Natural killer cell (primary cell): ENCODE measurements at places on chromosomes 1 and 21.

DNA sequence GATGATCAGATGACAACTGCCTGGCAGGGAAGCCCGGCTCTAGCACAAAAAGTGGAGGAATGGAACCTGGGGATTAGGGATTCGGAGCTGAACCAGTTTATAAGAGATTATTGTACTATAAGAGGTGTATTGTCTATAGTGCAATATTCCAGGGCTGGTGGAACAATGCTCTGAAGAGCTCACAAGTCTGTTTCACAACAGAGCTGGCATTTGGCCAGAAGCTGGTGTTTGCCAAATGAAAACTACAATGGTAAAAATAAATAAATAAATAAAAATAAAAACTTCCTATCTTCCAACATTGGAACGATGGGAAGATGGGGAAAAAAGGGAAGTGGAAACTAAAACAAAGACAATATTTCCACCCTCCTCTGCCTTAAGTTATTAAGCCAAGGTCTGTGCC lies 73.5 kb downstream of the CHODL start:
- no peak for DNase-seq

GRCh38 chr1:219746141-219746540 lies 133.2 kb upstream of the ZC3H11B start:
- DNase-seq: no peak

- DNase-seq: peak; percentile 45
Measured at GRCh38 chr1:157723157-157723556, 22.6 kb upstream of the FCRL3 start.

- no peak for DNase-seq
Measured at GRCh38 chr1:151855933-151856332, 2.4 kb upstream of the THEM5 start.

DNA sequence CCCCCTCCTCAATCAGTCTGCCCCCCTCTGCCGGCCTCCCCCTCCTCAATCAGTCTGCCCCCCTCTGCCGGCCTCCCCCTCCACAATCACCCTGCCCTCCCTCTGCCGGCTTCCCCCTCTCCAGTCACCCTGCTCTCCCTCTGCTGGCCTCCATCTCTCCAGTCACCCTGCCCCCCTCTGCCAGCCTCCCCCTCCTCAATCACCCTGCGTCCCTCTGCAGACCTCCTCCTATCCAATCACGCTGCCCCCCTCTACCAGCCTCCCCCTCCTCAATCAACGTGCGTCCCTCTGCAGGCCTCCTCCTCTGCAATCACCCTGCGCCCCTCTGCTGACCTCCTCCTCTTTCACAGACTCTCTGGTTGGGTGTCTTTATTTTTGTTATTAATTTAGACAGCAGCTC lies 11.5 kb upstream of the C1orf198 start:
- DNase-seq: no peak

- no peak for DNase-seq
Measured at GRCh38 chr1:47906009-47906432, 91.2 kb downstream of the TRABD2B start.

GRCh38 chr1:224615861-224616755 lies at the start of gene CNIH3:
Gene CNIH3, plus strand, starts transcription at chr1:224616317. Its CDS starts 858 bp downstream, at chr1:224617175.
- DNase-seq: peak; percentile 63

- no peak for DNase-seq
Measured at GRCh38 chr1:59415881-59416280, 119.0 kb downstream of the FGGY start.

DNA sequence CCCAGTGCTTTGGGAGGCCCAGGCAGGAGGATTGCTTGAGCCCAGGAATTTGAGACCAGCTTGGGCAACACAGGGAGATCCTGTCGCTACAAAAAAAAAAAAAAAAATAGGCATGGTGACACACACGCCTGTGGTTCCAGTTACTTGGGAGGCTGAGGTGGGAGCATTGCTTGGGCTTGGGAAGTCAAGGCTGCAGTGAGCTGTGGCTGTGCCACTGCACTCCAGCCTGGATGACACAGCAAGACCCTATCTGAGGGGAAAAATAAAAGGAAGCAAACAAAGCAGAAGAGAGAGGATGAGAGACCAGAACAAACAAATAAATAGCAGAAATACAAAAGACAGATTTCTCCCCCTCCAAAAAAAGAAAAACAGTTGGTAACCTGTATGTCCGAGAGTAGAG lies 34.0 kb downstream of the MTF2 start:
- no peak for DNase-seq

DNA sequence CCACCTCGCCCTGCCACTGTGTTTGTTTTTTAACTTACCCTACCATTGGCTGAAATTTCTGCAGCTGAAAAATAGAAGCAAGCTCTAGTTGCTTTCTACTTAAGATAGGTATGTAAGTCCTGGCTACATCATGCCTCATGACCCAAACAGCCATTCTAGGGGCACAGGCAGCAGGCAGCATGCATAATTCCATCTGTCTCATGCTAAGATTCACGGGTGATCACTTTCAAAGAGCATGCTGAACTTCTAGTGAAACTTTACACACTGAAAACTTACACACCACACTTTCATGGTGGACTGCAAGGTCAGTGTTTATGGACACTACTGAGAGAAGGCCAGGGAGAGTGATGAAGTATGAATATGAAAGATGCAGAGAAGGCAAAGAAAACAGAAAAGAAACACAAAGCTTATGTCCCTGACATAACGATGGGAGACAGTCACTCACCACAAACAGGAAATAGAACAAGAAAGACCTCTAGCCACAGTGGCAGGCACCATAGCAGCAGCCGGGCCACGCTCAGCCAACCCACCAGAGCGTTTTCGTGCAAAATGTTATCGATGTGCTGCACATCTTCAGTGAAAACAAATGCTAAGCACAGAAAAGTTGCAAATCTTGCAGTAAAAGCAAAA lies 102.3 kb upstream of the TIAM1 start:
- DNase-seq: peak; percentile 66

DNA sequence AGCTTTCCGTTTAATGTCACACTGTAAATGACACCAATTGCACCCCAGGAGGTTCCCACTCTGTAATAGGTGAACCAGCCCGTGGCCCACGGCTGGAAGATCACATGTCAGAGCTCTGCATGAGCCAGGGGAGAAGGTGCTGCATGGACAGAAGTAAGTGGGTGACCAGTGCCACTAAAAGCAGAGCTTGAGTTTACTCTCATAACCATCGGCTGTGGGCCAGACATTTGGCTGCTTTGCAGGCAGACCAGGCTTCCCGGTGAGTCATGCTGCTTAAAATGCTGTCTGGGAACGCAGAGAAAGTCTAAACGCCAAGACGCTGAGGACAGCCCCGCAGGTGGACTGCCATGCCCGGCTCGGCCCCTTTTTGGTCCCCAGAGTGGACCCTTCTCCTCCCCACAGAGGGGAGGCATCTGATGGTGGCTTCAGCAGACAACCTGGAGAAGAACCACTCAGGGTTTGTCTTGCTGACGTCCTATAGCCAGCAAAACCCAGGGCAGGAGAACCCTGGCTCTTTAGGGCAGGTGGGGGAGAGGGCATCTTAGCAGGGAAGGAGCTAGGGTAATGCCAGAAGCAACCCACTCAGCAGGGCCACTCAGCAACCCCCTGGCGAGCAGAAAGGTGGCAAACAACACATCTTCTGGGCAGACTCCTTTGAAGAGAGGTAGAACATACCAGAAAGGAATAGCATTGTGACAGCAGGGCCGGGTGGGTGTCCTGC lies 7.3 kb downstream of the KIAA2013 start:
- no peak for DNase-seq

DNA sequence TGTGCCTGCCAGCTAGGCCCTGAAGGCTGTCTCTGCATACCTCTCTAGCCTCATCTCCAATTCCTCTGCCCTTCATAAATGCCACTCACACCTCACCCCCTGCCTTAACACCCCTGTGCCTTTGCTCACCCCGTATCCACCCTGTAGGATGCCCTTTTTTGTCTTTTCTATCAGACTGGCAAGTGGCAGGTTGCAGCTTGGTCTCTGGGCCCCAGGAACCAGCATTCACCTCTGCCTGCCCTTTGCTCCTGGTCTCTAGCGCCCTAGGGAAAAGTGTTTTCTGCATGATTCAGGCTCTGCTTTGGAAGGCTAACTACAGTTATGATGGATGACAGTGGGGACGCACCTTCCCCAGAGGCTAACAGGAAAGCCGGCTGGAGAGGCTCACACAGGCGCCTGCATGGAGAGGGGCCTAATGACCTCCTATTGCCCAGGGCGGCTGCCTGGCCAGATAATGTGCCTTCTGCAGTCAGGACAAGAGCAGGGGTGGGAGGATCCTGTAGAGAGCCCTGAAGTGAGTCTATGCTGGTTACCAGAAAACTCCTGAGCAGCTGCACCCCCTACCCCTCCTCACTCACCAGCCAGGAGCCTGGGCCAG lies 11.2 kb downstream of the KANK4 start:
- no peak for DNase-seq

- no peak for DNase-seq
Measured at GRCh38 chr1:12654004-12654567, 10.2 kb downstream of the AADACL4 start.

DNA sequence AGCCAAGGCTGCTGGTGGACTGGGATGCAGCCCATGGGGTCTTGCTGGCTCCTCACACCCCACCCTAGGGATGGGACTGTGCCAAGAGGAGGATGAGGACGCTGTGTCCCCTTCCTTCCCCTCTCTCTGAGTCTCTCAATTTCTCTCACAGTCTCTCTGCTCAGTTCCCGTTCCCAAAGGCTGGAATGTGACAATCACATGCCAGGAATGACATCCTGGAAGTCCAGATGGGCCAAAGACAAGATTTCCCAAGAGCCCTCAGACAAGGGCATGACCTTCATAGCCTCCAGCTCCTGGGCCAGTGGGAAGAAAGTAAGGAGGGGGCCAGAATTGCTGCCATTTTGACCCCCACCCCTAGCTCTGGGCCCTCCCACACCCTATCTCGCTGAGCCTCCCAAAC lies 7.6 kb upstream of the CDCP2 start:
- DNase-seq: no peak

DNA sequence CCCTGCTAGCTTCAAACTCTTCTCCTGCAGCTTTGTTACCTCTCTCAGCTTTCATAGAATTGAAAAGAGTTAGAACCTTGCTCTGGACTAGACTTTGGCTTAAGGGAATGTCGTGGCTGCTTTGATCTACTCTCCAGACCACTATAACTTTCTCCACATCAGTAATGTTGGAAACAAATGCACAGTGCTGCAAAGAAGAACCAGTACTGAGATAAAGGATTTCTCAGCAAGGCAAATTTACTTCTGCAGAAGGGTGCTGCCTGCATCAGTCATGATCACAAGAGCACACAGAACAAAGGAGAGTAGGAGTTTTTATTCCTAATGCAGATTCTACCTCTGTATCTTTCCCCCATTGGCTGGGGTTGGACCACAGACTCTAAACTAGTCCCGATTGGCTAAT lies 621.6 kb upstream of the CHRM3 start:
- no peak for DNase-seq

GRCh38 chr1:224880593-224881307 lies 48.7 kb upstream of the DNAH14 start:
- no peak for DNase-seq

DNA sequence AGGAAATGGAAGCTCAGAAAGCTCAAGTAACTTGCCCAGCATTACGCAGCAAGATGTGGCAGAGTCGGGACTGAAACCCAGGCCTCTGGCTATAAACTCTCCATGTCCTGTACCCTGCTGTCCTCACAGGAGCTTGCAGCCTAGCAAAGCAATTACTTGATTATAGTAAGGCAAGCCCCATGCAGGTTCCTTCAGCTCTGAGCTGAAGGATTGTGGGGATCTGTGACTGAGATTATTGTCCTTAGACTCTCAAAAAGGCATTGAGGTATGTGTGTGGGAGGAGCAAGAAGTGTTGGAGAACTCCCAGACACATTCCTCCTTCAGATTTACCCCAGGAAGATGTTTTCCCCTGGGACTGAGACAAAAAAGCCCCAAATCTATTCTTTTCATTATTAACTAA lies 124.0 kb upstream of the SPATA6 start:
- DNase-seq: no peak

- no peak for DNase-seq
Measured at GRCh38 chr1:220077887-220078286, 11.7 kb downstream of the BPNT1 start.

DNA sequence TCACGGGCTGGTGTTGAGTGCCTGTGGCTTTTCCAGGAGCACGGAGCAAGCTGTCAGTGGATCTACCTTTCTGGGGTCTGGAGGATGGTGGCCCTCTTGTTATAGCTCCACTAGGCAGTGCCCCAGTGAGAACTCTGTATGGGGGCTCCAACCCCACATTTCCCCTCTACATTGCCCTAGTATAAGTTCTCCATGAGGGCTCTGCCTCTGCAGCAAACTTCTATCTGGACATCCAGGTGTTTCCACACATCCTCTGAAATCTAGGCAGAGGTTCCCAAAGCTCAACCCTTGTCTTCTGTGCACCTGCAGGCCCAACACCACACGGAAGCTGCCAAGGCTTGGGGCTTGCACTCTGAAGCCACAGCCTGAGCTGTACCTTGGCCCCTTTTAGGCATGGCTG lies 157.3 kb downstream of the MRPL39 start:
- no peak for DNase-seq

DNA sequence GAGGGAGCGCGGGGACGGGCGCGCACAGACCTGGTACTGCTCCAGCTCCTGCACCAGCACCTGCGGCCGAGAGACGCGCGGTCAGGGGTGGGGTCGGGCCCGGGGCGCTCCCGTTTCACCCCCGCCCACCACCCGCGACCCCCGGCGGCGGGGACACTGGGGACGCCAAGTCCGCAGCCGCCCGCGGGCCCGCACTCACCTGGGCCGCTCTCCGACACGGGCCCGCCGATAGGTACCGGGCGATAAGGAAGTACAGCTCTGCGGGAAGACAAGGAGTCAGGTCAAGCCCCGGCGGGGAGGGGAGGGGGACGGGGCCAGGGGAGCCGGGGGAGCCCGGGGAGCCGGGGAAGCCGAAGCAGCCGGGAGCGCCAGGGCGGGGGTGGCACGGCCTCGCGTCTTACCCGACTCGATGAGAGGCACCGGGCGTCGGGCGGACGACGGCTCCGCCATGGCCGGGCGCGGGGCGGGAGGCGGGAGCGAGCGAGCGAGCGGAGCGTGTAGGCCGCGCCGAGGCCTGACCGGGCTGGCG lies 326 bp downstream of the BRWD1 start:
- DNase-seq: peak; percentile 55

- DNase-seq: peak; percentile 68
Measured at GRCh38 chr1:155192346-155193274, 15.1 kb downstream of the THBS3 start.

GRCh38 chr1:67832737-67833601 lies at the start of gene GNG12:
Gene GNG12, minus strand, starts transcription at chr1:67833467. Its CDS starts 125,781 bp downstream, at chr1:67707686.
- DNase-seq: no peak

- DNase-seq: no peak
Measured at GRCh38 chr1:10532362-10532761, 57.6 kb downstream of the PEX14 start.

GRCh38 chr1:18513995-18514394 lies 33.3 kb downstream of the KLHDC7A start:
- no peak for DNase-seq

GRCh38 chr1:209504571-209504970 lies 78.9 kb upstream of the CAMK1G start:
- DNase-seq: no peak

DNA sequence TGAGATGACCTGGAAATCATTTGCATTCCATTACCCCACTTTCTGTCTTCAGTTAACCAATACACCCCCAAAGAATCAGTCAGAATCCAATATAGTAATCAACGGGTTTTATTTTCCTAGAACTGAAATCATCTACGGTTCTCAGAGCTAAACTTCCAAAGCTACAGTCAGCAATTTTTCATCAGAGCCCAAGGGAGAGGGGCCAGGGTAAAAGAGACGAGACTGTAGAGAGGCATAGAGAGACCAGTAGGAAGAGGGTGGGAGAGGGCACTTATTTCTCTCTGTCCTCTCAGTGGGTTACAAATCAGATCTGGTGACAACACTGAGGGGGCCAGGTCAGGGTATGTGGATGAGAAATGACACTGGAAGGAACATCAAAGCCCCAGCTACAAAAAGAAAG lies 1.1 kb upstream of the MRPL24 start:
- no peak for DNase-seq
